Activated CD4-positive, alpha-beta T cell treated with anti-CD3 and anti-CD28 coated beads, Interleukin-2, Interleukin-6, amounts not matched to agents 100 ng/mL and 50 ng/mL, durations not matched to agents 16 hours and 8 hours (primary cell): ENCODE measurements at places on chromosomes 5 and 9.
A peak's percentile ranks its signal among the peaks of the same experiment; 100 is the strongest.

DNA sequence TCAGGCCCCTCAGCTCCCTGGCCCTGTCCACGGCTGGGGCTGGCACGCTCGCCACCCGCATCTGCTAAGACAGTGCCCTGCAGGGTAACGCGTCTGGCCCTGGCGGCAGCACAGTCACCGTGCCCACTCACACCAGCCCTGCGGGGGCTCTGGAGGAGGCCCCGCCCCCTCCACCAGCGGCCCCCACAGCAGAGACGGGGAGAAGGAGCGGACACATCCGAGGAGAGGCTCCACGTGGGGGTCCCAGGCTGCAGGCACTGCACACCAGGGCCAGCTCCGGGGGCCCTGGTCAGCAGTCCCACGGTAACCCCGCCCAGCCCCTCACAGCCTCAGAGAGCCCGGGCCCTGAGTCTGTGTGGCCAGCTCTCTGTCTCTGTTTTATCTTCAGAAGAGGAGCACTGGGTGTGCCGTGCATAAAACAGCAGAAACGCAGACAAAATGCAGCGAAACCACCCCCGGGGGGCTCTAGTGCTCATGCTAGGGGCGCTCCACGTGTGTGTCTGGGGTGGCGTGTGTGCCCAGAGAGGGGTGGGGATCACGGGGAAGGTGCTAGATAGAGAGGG lies 47.5 kb upstream of the NRARP start:
- DNase-seq, result no peak

DNA sequence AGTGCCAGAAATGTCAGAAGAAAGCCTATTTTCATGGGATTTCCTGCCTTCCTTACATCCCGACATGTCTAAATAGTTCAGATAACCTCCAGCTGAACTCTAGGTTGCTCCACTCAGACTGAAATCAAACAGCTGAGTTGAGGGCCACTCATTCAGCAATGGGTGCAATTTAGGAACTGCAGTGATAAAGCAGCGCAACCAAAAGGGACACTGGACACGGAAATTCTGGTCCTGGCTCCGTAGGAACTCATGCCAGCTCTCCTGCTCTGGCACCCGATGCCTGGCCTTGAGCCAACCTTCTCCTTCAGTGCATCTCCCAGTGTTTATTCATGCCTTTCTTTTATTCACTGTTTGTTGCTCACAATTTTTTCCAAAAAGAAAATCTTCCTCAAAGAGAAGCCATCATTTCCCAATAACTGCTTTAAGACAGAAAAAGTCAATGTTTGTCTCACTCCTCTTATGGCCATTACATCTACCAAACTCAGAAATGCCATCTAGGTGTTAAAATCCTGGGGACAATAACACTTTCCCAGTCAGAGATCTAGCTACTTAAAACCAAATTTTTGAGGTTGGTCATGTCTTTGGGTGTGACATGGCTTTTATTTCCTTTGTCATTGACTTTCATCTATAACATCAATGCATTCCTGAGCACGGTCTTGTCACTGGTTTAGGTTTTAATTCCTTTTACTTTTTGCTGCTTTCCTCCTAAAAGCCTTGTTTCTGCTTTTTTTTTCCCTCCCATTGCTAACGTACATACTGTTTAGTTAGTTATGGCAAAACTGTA lies 126.9 kb downstream of the PDE4D start:
- DNase-seq, result no peak

- DNase-seq, result no peak
These were observed 3.8 kb upstream of the PDLIM4 start for GRCh38 chr5:132253452-132254320.

DNA sequence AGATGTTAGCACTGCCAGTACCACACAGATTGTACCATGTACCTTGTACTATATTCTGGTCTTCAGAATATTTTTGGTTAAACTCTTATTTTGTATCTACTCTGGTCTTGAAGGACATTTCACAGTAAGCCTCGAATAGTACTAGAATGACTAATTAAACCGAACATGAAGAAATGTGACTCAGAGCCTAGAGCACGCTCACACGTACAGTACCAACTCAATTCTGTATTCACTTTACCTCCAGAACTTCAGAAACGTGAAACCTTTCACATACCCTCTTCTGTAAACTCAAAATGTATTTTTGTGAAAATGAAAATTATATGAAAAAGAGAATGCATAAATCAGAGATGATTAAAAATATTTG lies 112.8 kb downstream of the MVB12B start:
- DNase-seq, result peak; percentile 63
